Activated CD4-positive, alpha-beta T cell treated with anti-CD3 and anti-CD28 coated beads, Interleukin-2, amount 10 ng/mL, durations not matched to agents 7 days and 5 days (primary cell): ENCODE measurements at places on chromosomes 5 and 9.

GRCh38 chr5:112275671-112276070 is 143.4 kb downstream of the EPB41L4A start:
- no peaks in the 10 kb centered on the region for H3K27me3 ChIP-seq
- DNase-seq = no peak
- H3K4me3 ChIP-seq = no peak overlapping the region
- H3K27ac ChIP-seq = no peak overlapping the region

- peak within 1 kb of the TSS; percentile 85 for H3K27ac ChIP-seq
- H3K27me3 ChIP-seq = no peaks in the 10 kb centered on the region
- peak; percentile 87 for DNase-seq
- H3K4me3 ChIP-seq = peak within 1 kb of the TSS; percentile 75
These were observed at the start of gene MRPL41 for GRCh38 chr9:137551264-137552021. Gene MRPL41, plus strand, starts transcription at chr9:137551879. Its CDS starts 203 bp downstream, at chr9:137552082.

GRCh38 chr5:57902095-57902494 is 419.5 kb upstream of the ACTBL2 start:
- H3K27ac ChIP-seq = no peak overlapping the region
- H3K36me3 ChIP-seq = no peaks in the 10 kb centered on the region
- H3K27me3 ChIP-seq = peaks cover 6% of the 10 kb centered on the region
- H3K4me3 ChIP-seq = no peak overlapping the region

DNA sequence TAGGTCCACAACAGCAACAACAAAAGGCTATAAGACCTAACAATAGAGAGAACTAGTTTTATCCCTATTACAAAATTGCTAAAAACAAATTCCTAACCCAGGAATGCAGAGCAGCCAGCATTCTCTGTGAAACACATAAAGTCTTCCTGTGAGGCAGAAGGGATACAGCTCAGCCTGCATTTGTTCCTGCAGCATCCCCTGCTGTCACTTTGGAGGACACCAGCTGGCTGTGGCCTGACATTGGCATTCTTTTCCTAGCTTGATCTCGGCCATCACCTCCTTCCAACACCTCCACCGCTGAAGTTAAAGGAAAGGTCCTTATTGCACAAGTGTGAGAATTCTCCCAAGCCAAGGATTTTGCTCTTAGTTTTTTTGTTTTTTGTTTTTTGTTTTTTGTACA is 186.1 kb downstream of the SNCAIP start:
- no peak overlapping the region for H3K4me3 ChIP-seq
- no peak for DNase-seq
- H3K36me3 ChIP-seq = no peaks in the 10 kb centered on the region
- no peaks in the 10 kb centered on the region for H3K27me3 ChIP-seq
- no peak overlapping the region for H3K27ac ChIP-seq

- no peaks in the 10 kb centered on the region for H3K36me3 ChIP-seq
- no peaks in the 10 kb centered on the region for H3K27me3 ChIP-seq
- no peak overlapping the region for H3K4me3 ChIP-seq
- DNase-seq = no peak
These were observed 509.2 kb downstream of the CSNK1G3 start for GRCh38 chr5:124021066-124021641.

- H3K4me3 ChIP-seq = no peak overlapping the region
- no peak for DNase-seq
- peaks cover 3% of the 10 kb centered on the region for H3K27me3 ChIP-seq
- H3K4me1 ChIP-seq = peaks cover 19% of the 10 kb centered on the region
- H3K36me3 ChIP-seq = peaks cover 9% of the 10 kb centered on the region
These were observed 136.0 kb downstream of the MVB12B start for GRCh38 chr9:126462617-126463016.

GRCh38 chr5:74499256-74500050 is 141.1 kb downstream of the ENC1 start:
- H3K27ac ChIP-seq = no peak overlapping the region
- H3K27me3 ChIP-seq = peaks cover 2% of the 10 kb centered on the region
- no peaks in the 10 kb centered on the region for H3K4me1 ChIP-seq
- H3K36me3 ChIP-seq = no peaks in the 10 kb centered on the region

- peaks cover 6% of the 10 kb centered on the region for H3K36me3 ChIP-seq
- H3K27me3 ChIP-seq = no peaks in the 10 kb centered on the region
- peak overlapping the region; percentile 13 for H3K27ac ChIP-seq
- H3K4me3 ChIP-seq = peak overlapping the region; percentile 34
- DNase-seq = peak; percentile 53
- peaks cover 37% of the 10 kb centered on the region for H3K4me1 ChIP-seq
These were observed 2.5 kb downstream of the PTGES2 start for GRCh38 chr9:128124873-128125579.

- peaks cover 10% of the 10 kb centered on the region for H3K27me3 ChIP-seq
- H3K27ac ChIP-seq = no peak overlapping the region
- H3K4me1 ChIP-seq = no peaks in the 10 kb centered on the region
- no peaks in the 10 kb centered on the region for H3K36me3 ChIP-seq
- no peak for DNase-seq
These were observed 21.2 kb upstream of the VCAN start for GRCh38 chr5:83450183-83450966.

DNA sequence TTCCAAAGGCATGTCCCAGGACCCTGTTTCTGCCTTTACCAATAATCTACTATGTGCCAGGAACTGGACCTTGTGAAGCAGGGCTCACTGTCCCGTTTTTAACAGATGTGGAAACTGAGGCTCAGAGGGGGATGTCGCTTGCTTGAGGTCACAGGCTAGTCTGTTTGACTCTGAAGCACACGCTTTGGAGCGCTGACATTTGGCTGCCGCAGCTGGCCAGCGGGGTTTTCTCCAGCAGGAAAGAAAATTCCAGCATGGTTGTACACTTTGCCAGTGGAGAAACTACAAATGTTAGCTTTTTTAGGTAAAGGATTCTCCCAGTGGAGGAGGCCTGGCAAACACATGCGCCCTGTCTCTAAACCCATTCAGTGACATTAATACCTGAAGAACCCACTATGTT is 50.5 kb downstream of the SH3PXD2B start:
- H3K4me1 ChIP-seq = no peaks in the 10 kb centered on the region
- no peak overlapping the region for H3K4me3 ChIP-seq

DNA sequence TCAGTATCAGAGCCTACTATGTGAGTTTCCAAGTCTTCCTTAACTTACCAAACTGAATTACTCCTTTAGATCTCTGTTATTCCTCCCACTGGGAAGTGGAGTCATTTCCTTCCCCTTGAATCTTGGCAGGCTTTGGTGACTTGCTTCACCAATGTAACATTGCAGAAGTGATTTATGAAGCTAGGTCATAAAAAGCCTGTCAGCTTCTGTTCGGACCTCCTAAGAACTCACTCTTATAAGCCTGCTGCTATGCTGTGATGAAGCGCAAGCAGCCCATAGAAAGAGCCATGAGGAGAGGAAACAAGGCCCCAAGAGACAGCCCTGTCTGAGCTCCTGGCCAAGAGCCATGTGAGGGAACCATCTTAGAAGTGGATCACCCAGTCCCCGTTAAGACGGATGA is 14.2 kb upstream of the FOXB2 start:
- DNase-seq = no peak
- H3K4me3 ChIP-seq = no peak overlapping the region
- peaks cover 19% of the 10 kb centered on the region for H3K27me3 ChIP-seq

DNA sequence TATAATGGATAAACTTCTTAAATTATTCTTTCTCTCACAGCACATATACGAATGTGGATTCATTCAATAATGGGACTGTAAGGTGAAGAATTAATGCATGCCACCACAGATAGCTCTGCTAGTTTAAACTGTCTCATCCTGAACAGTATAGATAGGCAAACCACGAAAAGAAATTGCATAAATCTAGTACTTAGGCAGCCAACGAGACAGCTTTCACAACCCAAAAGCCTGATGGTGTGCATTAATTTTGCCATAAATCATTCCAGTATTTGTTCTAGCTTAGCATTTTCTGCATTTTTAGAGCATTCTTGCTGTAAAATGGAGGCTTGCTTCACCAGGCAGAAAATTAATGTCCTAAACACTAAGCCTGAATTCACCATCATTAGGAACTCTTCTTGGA is 834.2 kb upstream of the DMAC1 start:
- no peak overlapping the region for H3K27ac ChIP-seq
- no peaks in the 10 kb centered on the region for H3K27me3 ChIP-seq
- no peak overlapping the region for H3K4me3 ChIP-seq
- no peaks in the 10 kb centered on the region for H3K36me3 ChIP-seq
- no peaks in the 10 kb centered on the region for H3K4me1 ChIP-seq

GRCh38 chr9:115396071-115396529 is 278.1 kb upstream of the TNC start:
- H3K27ac ChIP-seq = no peak overlapping the region
- no peak overlapping the region for H3K4me3 ChIP-seq
- peaks cover 8% of the 10 kb centered on the region for H3K4me1 ChIP-seq
- H3K36me3 ChIP-seq = no peaks in the 10 kb centered on the region
- DNase-seq = no peak

DNA sequence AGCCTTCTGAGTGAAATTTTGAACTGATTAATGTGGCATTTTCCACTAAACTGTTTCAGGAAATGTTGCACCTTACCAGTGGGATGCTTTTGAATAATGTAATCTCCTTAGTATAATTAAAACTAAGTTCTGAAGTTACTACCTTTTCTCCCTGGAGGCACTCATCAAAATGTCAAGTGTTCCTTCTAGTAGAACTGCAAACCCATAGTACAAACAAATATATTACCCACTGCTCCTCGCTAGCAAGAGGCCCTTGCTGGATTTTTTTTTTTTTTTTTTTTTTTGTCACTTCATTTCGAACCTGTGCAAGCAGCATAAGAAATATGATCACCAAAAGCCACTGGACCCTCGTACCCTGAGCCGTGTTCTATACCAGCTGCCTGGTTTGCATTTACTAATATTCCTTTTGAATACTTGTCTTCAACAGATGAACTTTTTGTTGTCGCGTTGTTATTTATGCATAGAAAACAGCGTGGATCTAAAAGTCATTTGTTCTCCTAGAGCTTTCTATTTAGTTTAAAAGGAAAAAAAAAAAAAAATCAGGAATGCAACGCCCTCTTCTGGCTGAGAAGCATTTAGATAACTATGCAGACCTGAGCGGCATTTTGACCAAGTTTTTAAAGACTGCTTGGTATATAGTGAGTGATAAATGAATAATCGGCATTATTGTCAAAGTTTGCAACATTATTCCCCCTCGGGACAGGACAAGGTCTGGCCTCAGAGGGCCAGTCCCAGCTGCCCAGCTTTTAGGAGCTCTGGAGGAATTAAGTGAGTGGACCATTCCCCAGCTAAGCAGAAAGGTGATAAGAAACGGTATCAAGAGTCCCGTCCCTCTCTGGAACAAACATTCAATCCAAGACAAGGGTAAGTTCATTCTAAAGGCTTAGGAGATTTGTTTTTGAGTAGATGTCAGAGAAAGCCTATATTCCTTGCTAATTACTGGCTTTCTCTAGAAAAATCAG is 162.5 kb upstream of the KIF2A start:
- no peak overlapping the region for H3K4me3 ChIP-seq
- no peaks in the 10 kb centered on the region for H3K4me1 ChIP-seq
- H3K36me3 ChIP-seq = no peaks in the 10 kb centered on the region
- H3K27me3 ChIP-seq = peaks cover 27% of the 10 kb centered on the region

GRCh38 chr9:114688909-114689610 is 7.1 kb upstream of the TEX48 start:
- peak overlapping the region; percentile 26 for H3K27ac ChIP-seq
- H3K4me3 ChIP-seq = no peak overlapping the region
- peaks cover 54% of the 10 kb centered on the region for H3K36me3 ChIP-seq
- H3K27me3 ChIP-seq = no peaks in the 10 kb centered on the region
- H3K4me1 ChIP-seq = peaks cover 88% of the 10 kb centered on the region
- DNase-seq = no peak

- no peaks in the 10 kb centered on the region for H3K27me3 ChIP-seq
- H3K4me1 ChIP-seq = no peaks in the 10 kb centered on the region
- no peak for DNase-seq
- H3K36me3 ChIP-seq = no peaks in the 10 kb centered on the region
- no peak overlapping the region for H3K4me3 ChIP-seq
These were observed 247.1 kb downstream of the SLCO4C1 start for GRCh38 chr5:102048940-102049339.

DNA sequence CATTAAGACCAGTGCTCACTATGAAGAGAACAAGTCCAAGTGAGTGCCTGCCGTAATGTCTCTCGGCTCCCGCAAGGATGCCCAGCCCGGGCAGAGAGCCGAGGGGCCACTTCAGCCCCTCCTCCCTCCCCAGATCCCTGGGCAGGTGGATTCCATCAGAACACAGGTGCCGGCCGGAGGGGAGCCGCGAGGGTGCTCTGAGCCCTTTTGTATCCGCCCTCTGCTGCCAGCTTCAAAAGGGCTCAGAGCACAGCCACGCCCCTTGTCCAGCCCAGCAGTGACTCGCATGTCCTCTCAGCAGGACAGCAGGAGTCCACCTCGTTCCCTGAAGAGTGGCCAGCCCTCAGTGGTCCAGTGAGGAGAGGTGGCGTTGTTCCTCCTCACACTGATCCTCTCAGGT is 43.9 kb downstream of the CYFIP2 start:
- H3K36me3 ChIP-seq = peaks cover 91% of the 10 kb centered on the region
- DNase-seq = no peak
- H3K27ac ChIP-seq = no peak overlapping the region
- peaks cover 62% of the 10 kb centered on the region for H3K4me1 ChIP-seq

GRCh38 chr5:134965271-134965825 is 2.4 kb upstream of the CATSPER3 start:
- DNase-seq = no peak
- H3K36me3 ChIP-seq = peaks cover 24% of the 10 kb centered on the region
- no peak overlapping the region for H3K4me3 ChIP-seq
- H3K4me1 ChIP-seq = peaks cover 37% of the 10 kb centered on the region

GRCh38 chr9:123522251-123522650 is 166.3 kb downstream of the CRB2 start:
- H3K36me3 ChIP-seq = no peaks in the 10 kb centered on the region
- no peaks in the 10 kb centered on the region for H3K4me1 ChIP-seq
- H3K4me3 ChIP-seq = no peak overlapping the region
- no peak overlapping the region for H3K27ac ChIP-seq

DNA sequence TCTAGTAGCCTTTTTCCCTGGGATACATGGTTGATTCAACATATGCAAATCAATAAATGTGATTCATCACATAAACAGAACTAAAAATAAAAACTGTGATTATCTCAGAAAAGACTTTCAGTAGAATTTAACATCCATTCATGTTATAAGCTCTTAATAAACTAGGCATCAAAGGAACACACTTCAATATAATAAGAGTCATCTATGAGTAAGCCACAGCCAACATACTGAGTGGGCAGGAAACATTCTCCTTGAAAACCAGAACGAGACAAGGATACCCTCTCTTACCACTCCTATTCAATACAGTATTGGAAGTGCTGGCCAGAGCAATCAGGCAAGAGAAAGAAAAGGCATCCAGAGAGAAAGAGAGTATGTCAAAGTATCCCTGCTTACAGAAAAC is 239.9 kb downstream of the ATPSCKMT start:
- DNase-seq = no peak
- no peaks in the 10 kb centered on the region for H3K36me3 ChIP-seq
- H3K27ac ChIP-seq = no peak overlapping the region
- H3K4me3 ChIP-seq = no peak overlapping the region
- H3K27me3 ChIP-seq = no peaks in the 10 kb centered on the region

GRCh38 chr5:115180165-115180709 is 10.5 kb upstream of the TRIM36 start:
- no peak overlapping the region for H3K27ac ChIP-seq
- H3K27me3 ChIP-seq = peaks cover 81% of the 10 kb centered on the region
- peak overlapping the region; percentile 75 for H3K4me3 ChIP-seq
- H3K4me1 ChIP-seq = peaks cover 10% of the 10 kb centered on the region

- no peak for DNase-seq
- peaks cover 2% of the 10 kb centered on the region for H3K36me3 ChIP-seq
- H3K27me3 ChIP-seq = no peaks in the 10 kb centered on the region
These were observed 104.8 kb downstream of the GNA14 start for GRCh38 chr9:77543131-77543822.

GRCh38 chr5:148474025-148474511 is 90.3 kb downstream of the FBXO38 start:
- DNase-seq = no peak
- H3K27ac ChIP-seq = no peak overlapping the region
- H3K36me3 ChIP-seq = no peaks in the 10 kb centered on the region
- no peak overlapping the region for H3K4me3 ChIP-seq
